ENCODE measurements at places on chromosomes 2 and 18.

GRCh38 chr2:136497709-136498108 lies 267.6 kb upstream of the THSD7B start:
- DNase-seq: no peak

GRCh38 chr2:44952806-44953498 lies 11.4 kb downstream of the SIX3 start:
- no peak for DNase-seq

- peak; percentile 68 for DNase-seq
Observed at GRCh38 chr2:168220965-168221819, 26.2 kb downstream of the STK39 start.

GRCh38 chr18:10850840-10851239 lies 298.5 kb downstream of the PIEZO2 start:
- DNase-seq: peak; percentile 12

GRCh38 chr18:74152857-74153256 lies 4.5 kb downstream of the TIMM21 start:
- no peak for DNase-seq

- DNase-seq: peak; percentile 53
Observed at GRCh38 chr2:24228470-24228869, 53.6 kb downstream of the FAM228A start.

DNA sequence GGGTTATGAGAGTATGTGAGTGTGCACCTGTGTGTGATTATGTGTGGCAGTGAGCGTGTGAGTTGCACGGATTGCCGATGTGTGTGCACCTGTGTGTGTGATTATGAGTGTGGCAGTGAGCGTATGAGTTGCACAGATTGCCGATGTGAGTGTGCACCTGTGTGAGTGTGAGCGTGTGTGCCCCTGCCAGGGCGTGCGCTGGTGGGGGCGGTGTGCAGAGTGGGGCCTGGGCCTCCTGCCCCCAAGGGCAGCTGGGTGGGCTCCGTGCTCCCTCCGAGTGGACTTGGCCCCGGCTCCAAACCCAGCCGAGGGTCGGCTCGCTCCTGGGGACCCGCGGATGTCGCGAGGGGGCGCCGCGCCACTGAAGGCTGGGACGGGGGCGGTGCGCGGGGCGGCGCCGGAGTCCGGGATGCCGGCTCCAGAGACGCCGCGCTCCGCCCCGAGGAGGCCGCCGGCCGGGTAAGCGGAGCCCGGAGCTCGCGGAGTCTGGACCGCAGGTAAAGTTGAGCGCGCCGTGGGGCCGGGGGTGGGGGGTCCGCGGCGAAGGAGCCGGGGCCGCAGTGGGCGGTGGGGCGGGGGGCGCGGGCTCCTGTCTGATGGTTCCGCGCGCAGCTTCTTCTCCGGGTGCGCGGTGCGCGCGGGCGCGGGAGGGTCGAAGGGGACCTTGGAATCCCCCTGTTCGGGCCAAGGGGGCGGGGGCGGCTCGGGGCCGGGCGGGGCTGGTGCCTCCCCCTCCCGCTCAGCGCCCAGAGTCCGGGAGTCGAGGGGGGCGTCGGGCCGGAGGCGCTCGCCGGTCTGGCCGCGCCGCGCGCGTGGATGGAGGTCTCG lies at the start of gene KCNG2:
TSS of gene KCNG2 (plus strand) at position 421 of the 828 bp plus-strand sequence. CDS start 65,730 bp downstream, outside the sequence.
- DNase-seq: peak; percentile 53

DNA sequence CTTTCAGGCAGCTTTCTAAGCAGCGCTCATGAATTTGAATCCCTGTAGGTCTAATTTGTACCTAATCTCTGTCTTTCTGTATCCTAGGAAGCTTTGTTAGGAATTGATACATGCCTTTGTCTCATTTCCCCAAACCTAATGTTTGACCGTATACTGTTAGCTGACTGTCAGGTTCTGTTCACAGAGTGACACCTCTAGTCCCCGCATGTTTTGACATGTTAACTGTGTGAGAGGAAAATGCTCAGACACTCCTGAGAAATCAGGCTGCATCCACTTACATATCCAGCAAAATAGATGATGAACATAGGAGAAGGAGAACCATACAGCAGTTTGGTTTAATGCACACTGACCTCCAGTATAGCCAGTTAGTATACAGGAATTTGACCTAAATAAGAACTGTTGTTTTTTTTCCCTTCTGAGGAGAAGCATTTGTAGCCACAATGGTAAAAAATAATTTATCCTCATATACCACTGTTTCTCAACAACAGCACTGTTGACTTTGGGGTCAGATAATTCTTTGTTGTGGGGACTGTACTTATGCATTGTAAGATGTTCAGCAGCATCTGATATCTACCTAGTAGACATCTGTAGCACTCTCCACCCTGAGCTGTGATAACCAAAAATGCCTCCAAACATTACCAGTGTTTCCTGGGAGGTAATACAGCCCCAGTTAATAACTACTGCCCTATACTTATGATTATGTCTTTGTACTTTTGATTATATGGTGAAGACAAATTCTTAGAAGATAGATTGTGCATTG lies 130.9 kb downstream of the NCOA1 start:
- DNase-seq: no peak

DNA sequence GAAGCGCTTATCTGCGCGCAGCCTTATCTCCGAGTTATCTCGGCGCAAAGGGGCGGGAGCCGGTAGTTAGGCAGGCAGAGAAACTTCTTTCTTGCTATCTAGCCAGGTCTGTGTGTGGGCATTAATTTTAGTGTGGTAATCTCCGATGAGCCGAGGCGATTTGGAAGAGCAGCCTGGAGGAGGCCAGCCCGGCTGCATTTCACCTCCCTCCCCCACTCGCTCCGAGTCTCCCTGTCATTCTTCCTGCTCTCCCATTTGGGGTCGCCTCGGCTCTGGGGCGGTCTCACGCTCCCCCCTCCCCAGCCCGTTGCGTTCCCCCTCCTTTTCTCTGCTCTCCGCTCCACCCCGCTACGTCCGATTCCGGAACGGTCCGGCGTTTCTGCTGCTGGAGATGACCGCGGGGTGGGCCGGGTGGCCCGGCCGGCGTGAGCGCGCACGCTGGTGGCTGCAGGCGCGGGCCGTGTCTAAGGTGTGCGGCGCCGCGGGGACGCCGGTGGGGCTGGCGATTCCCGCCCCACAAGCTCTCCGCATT lies 566 bp downstream of the GATA6 start:
- DNase-seq: peak; percentile 68

- peak; percentile 89 for DNase-seq
Observed at GRCh38 chr18:23828426-23828825, 139.2 kb downstream of the LAMA3 start.

DNA sequence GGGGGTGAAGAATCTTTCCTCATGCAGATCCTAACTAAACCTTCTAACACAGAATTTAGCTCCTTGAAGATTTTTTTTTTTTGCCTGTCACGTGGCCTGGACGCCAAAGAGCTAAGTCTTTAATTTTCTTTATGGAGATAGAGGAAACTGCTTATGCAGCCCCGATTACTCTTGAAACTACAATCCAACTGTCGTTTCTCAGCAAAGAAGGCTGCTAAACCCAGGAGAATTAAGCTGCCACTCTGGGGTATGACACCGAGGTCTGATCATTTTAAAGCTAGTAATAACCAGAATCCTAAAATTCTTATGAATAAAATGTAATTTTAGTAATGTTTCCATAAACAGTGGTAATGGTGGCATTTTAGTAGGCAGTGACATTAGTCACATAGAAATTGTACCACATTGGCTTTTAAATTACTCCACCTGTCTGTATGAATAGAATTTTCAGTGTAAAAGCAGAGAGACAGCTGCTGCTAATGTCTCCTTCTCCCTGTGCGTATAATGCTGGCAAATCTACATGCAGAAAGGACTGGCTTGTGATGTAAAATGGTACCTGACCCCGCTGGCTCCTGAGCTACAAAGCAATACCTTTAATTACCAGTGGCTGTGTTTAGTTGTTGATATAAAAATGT lies 86.5 kb downstream of the MEIS1 start:
- no peak for DNase-seq

DNA sequence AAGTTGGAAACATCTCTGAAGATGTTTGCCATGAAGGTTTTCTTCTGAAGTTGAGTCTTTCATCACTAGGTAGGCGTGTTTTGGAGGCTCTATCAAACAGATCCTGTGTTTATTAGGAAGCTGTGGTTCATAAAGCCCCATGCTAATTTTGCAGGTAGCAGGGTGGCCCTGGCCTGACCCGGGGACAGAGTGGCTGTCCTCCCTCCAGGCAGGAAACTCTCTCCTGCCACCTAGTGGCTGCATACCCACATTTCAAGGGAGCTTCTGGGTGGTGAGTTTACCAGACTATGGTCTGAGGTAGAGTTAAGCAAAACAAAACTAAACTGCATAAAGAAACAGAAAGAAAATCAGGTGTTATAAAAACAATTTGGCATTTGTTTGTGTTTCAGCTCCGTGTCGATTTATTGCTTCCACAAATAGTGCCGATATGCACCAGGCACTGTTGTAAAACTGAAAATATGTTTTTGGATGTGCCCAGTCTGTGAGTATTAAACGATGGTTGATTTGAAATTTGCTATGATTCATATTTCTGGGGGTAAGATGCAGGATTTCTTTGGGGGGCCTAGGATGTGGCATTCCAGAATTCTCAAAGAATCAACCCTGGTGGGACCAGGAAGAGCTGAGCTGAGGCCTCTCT lies 26.0 kb upstream of the IL37 start:
- peak; percentile 73 for DNase-seq

GRCh38 chr2:137886083-137886831 lies 78.0 kb upstream of the HNMT start:
- DNase-seq: no peak
